ENCODE measurements at places on chromosomes 5 and 9.
A peak's percentile ranks its signal among the peaks of the same experiment; 100 is the strongest.

DNA sequence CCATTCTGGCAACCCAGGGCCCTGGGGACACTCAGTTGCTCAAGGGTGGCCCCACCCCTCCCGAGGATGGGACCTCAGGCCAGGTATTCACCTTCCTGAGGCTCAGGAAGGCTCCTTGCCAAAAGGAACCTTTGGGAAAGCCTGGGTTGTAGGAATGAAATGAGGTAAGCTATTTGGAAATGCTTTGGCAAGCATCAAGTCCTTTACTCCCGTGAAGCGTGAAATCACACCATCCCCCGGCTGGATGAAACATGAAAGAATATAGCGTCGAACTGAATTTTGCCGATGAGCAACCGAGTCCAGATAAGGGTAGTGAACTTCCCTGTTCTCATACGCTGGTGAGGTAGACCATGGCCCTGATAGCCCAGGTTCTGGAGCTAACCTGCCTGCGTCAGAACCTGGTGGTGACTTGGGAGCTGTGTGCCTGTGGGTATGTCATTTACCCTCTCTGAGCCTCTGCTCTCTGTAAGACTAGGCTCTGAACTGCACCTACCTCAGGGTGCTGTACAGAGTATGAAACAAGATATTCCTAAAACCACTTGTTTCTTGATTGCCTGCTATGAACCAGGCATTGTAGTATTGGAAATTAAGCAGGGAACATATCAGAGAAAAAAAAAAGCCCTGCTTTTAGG lies 105.3 kb upstream of the BOD1 start:
- DNase-seq, result no peak

DNA sequence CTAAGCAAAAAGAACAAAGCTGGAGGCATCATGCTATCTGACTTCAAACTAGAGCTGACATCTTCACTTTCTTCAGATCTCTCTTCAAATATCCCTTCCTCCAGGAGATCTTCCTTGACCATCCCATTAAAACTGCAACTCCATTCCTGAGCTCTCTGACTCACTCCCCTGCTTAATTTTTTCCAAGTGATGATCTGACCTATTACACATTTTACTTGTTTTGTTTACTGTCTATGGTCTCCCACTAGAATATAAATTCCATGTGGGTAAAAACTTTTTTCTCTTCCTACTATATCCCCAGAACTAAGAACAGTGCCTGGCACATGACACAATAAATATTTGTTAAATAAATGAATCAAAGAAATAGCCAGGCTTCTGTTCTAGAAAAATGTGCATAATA lies 87.5 kb downstream of the SLIT3 start:
- no peak for DNase-seq

DNA sequence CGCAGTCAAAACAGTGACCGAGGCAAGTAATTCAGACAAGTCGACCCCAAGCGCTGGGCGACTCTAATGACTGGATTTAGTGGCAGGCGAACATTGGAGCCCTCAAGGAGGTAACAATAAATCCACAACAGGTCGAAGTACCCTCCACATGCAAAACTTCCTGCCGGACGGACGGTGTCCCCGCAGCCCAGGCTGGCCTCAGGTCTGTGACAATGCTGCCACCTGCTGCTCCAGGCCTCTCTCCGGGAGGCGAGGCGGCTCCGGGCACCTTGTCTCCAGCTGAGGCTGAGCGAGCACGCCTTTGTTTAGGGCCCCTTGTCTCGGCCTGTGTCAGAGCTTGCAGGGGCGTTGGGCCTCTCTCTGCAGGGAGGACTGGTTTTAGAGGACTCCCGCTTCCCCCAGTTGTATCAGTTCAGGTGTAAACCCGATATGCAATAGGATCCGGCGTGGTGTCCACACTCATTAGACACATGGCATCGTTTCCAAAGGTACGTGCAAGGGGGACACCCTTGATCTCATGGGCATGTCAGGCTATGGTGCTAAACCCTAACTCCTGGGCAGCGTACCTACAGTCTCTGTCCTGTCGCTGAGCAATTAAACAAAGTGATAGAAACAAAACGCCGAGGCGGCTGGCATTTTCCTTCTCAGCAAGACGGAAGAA lies 628.0 kb upstream of the ADAMTS16 start:
- DNase-seq, result no peak

DNA sequence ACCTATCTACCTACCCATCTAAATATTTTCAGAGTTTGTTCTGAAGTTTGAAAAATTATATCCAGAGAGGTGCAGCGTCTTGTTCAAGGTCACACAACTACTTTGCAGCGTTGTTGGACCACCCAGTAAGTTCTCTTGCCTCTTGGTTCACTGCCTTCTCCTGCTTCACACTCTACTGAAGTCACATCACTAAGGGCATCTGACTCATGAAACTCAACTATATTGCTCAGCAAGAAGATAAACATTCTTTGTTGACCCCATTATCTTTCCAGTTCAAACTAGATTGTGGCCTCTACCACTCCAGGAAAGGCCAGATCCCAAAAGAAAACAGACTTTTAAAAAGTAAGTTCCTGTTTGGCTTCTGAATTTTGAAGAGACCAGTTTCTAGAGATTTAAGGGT lies 326.9 kb downstream of the SLIT3 start:
- DNase-seq, result no peak

DNA sequence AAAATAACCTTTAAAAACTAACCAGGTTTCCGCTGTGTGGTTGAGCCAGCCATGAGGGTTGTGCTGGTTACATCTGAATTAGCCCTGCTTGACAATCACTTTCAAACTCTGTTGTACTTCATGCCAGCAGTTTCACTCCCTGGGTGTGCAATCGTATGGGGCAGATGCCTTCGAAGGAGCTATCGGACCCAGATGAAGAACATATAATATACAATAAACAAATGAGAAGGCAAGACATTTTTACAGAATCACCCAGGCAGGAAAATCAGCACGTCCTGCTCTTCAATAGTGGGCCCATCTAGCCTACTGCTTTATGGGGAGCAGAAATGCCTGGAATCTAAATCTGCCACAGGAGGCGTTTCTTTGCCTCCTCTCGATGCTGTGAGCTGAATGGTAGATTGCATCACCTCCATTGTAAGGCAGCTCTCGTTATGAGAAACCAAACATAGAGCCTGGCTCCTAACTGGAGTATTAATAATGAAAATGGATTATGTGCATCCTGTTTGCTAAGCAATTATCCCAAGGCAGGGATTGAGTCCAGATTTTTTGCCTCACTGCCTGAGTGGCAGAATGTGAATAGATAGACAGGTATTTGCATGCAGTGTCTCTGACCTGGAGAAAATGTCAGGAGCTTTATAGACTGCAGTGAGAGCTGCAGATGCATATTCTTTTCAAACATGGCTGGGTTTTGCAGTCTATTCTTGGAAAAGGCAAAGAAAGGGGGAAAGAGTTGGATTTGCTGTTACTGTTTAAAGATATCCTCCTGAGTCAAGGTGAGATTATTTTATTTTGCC lies 143.3 kb upstream of the SMARCA2 start:
- DNase-seq, result peak; percentile 33

GRCh38 chr5:43485406-43485805 lies 1.7 kb upstream of the TMEM267 start:
- no peak for DNase-seq

GRCh38 chr5:173689737-173690360 lies 73.4 kb upstream of the BOD1 start:
- DNase-seq, result no peak

- DNase-seq, result no peak
These were observed 101.8 kb downstream of the DOCK8 start for GRCh38 chr9:316382-316965.

DNA sequence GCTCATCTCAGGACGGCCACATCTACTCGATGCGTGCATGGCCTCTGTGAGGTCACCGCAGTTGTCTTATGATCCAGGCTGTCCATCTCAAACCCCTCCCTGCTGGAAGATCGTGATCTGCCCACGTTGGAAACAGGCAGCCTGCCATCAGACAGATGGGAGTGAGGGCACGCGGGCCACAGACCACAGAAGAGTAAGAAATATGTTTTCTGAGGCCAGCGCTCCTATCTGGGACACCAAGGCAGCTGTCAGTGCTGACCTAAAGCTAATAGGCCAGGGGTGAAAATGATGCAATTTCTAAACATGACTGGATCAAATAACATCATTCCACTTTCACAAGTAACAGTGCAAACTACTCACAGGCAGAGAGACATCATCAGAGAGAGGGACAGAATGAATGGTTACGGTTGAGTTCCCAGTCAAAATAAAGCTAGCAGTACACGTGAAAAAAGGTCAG lies 57.1 kb upstream of the CER1 start:
- peak; percentile 32 for DNase-seq

- DNase-seq, result no peak
These were observed 35.6 kb downstream of the GPBP1 start for GRCh38 chr5:57209316-57210040.

DNA sequence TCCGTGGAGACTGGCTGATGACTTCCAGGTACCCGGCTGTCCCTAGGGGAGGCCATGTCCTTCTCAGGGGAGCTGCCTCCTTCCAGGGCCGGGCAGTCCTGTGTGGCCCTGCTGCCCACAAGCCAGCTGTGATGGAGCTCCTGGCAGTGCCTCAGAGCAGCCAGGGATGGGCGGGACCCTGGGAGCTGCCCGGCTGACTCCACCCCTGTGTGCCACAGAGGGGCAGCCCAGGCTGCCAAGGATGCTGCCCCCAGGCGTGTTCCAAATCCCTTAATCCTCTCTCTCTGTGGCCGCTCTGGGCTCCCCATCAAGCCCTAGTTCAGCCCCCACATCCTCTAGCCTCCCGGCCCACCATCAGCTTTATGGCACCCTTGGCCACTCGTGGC lies 7.0 kb upstream of the SCGB3A1 start:
- DNase-seq, result no peak

- DNase-seq, result peak; percentile 4
These were observed 315.5 kb upstream of the C9orf72 start for GRCh38 chr9:27888661-27889295.

- DNase-seq, result no peak
These were observed 52.2 kb upstream of the DAB2IP start for GRCh38 chr9:121598965-121599871.

- DNase-seq, result peak; percentile 57
These were observed 98.9 kb downstream of the ACTL7B start for GRCh38 chr9:108756746-108757490.

DNA sequence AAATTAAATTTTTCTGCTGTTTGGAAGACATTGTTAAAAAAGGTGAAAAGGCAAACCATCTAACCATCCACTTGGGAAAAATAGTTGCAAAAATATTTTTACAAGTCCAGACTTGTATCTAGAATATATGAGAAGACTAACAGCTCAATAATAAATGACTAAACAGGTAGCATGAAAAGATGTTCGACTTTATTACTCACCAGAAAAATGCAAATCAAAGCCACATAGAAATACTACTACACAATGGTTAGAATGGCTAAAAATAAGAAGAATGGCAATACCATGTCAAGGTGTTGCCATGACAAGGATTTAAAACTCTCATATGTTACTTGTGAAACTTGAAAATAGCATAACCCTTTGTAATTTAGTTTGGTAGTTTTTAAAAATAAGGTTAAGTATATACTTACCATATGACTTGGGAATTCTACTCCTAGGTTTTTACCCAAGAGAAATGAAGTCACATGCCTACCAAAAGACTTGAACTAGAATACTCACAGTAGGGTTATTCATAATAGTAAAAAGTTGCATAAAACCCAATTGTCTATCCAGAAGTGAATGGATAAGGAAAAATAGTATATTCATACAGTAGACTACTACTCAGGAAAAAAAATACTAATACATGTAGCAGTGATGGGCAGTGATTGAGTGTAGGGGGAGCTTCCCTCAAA lies 93.8 kb downstream of the VPS13A start:
- no peak for DNase-seq

GRCh38 chr5:173962436-173962972 lies 26.5 kb upstream of the C5orf47 start:
- DNase-seq, result no peak

- no peak for DNase-seq
These were observed 1.8 kb upstream of the AMACR start for GRCh38 chr5:34009610-34010009.

DNA sequence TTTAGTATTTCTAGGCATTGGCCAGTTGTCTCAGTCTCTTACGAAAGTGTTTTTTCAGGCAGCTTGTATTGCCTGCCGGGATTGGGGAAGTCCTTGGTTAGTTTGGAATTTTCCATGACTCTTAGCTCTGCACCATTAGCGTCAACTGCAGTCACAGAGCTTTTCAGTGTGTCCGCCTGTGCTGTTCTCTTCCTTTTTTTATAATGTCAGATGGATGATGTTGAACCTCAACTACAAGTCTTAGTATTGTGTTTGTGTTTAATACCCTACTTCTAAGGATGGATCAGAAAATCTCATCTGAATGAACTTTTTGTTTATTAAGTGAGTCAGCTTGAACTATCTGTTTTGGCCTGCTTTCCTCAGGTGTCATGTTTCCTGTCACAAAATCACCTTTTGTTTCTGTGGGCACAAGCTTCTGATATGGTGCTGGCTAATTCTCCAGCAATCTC lies 33.1 kb downstream of the ATP6V0E1 start:
- DNase-seq, result peak; percentile 12

GRCh38 chr5:14296533-14297331 lies 153.6 kb downstream of the TRIO start:
- no peak for DNase-seq

DNA sequence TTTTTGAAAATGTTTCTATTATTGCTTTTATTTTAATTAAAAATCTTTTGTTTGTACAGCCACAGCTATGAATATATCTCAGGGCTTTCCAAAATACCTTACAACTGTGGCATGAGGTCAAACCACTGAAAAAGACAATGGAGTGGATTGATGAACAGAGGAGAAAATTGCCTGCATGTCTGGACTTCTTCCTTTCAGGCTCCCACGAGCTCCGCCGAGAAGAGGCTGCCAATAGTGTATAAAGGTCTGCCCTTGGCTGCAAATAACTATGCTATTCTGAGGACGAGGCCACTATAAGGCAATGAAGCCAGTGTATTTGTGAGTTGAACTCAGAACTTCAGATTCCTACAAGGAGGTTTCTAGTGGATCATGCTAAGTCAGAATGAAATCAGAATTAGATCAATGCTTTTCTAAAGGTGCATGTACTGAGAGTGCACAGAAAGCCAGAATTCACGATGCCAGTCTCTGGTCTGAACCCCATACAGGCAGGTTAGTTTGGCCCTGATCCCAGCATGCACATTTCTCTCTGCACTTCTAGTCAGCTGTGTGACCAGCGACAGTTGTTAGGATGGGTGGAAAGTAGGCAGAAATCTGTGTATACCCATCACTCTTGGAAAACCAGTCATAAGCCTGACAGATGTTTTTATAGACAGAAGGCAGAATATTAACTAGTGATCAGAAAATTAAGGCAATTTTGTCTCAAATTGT lies 42.7 kb upstream of the PLPP1 start:
- DNase-seq, result peak; percentile 43

- no peak for DNase-seq
These were observed at the start of gene NTNG2 for GRCh38 chr9:132161743-132162184. Gene NTNG2 (plus strand): TSS chr9:132162058. CDS start chr9:132166832, 4,774 bp downstream.

DNA sequence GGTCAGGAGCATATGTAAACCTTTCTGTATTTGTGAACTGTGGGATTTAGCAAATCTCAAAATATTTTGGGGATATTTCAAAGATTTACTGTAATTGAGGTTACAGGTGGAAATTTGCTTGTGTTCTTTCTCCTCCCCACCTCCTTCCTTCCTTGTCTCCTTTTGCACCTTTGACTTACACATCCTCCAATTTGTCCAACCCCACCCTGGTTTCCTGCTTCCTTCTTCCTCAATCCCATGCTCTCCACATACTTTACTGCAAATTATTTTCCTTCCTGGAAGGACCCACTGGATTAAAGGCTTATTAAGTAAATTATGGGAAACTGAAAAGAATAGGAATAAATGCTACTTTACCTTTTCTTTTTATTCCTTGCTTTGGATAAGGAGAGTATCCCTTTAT lies 74.5 kb upstream of the LRRC70 start:
- no peak for DNase-seq

Data from NCI-H146 (cell line).